CD4-positive, alpha-beta memory T cell (primary cell): ENCODE measurements at places on chromosomes 4 and X.

- no peaks in the 10 kb centered on the region for H3K27me3 ChIP-seq
- no peaks in the 10 kb centered on the region for H3K4me1 ChIP-seq
- no peak overlapping the region for H3K4me3 ChIP-seq
- H3K36me3 ChIP-seq = no peaks in the 10 kb centered on the region
- H3K27ac ChIP-seq = no peak overlapping the region
These were observed 22.8 kb upstream of the FGF2 start for GRCh38 chr4:122803788-122804208.

- H3K4me1 ChIP-seq = peaks cover 21% of the 10 kb centered on the region
- H3K36me3 ChIP-seq = no peaks in the 10 kb centered on the region
- no peak for DNase-seq
- no peaks in the 10 kb centered on the region for H3K27me3 ChIP-seq
These were observed 10.0 kb upstream of the ELF4 start for GRCh38 chrX:130120321-130120731.

- no peak for DNase-seq
- no peaks in the 10 kb centered on the region for H3K27me3 ChIP-seq
- no peak overlapping the region for H3K27ac ChIP-seq
- no peaks in the 10 kb centered on the region for H3K36me3 ChIP-seq
These were observed 15.8 kb downstream of the SCD5 start for GRCh38 chr4:82782626-82783345.

- H3K4me3 ChIP-seq = no peak overlapping the region
- H3K4me1 ChIP-seq = no peaks in the 10 kb centered on the region
- no peak for DNase-seq
- no peak overlapping the region for H3K27ac ChIP-seq
These were observed 134.7 kb downstream of the F11 start for GRCh38 chr4:186400676-186401075.

DNA sequence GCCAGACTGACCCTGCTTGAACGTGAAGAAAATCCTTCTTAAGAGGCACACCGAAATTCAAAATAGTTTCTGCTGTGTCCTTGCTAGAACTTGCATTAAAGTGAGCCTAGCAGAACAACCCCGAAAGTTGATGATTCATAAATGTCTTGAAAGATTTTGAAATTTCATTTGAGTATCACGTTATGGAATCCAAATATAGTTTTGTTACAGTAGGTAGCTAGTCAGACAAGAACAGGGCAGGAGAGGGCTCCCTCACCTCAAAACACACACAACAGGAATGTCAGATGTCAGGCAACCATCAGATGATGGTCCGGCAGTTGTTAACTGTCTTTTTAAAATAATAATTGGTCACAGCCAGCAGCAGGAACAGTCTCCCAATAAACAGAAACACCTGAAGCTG, 259.6 kb upstream of the GNPDA2 start:
- H3K27ac ChIP-seq = no peak overlapping the region
- H3K4me1 ChIP-seq = no peaks in the 10 kb centered on the region
- H3K27me3 ChIP-seq = no peaks in the 10 kb centered on the region
- H3K36me3 ChIP-seq = no peaks in the 10 kb centered on the region

DNA sequence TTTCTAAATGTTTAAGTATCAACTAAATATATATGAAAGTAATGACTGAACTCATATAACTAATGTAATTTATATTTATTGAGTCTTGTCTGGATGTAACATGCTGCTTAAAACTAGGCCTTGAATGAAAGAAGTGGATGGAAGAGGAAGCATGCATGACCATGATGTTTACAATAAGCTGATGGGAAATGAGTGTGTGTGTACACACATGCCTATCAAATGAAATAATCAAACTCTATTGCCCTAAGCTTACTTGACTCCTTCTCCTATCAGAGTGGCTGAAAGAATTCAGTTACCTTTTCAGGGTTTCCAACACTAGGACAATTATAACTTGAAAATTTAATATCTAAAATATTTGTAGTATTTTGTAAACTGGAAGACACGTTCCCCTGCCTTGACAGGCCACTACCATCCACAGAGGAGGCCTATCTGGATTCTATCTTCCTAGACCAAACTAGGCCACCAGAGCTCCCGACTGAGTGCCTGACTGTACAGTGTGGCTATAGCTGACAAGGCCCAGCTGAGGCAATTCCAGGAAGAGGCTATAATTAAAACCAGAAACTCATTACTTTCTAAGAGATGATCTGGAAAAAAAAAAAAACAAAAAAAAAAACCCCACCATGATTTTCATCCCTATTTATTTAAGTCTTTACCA, 7.6 kb downstream of the ARSJ start:
- DNase-seq = no peak
- no peaks in the 10 kb centered on the region for H3K27me3 ChIP-seq
- H3K27ac ChIP-seq = no peak overlapping the region
- no peaks in the 10 kb centered on the region for H3K36me3 ChIP-seq
- no peak overlapping the region for H3K4me3 ChIP-seq
- H3K4me1 ChIP-seq = no peaks in the 10 kb centered on the region

GRCh38 chrX:68209008-68209407, 224.3 kb downstream of the OPHN1 start:
- no peaks in the 10 kb centered on the region for H3K4me1 ChIP-seq
- no peak overlapping the region for H3K27ac ChIP-seq
- no peak for DNase-seq
- H3K27me3 ChIP-seq = no peaks in the 10 kb centered on the region
- H3K36me3 ChIP-seq = no peaks in the 10 kb centered on the region

DNA sequence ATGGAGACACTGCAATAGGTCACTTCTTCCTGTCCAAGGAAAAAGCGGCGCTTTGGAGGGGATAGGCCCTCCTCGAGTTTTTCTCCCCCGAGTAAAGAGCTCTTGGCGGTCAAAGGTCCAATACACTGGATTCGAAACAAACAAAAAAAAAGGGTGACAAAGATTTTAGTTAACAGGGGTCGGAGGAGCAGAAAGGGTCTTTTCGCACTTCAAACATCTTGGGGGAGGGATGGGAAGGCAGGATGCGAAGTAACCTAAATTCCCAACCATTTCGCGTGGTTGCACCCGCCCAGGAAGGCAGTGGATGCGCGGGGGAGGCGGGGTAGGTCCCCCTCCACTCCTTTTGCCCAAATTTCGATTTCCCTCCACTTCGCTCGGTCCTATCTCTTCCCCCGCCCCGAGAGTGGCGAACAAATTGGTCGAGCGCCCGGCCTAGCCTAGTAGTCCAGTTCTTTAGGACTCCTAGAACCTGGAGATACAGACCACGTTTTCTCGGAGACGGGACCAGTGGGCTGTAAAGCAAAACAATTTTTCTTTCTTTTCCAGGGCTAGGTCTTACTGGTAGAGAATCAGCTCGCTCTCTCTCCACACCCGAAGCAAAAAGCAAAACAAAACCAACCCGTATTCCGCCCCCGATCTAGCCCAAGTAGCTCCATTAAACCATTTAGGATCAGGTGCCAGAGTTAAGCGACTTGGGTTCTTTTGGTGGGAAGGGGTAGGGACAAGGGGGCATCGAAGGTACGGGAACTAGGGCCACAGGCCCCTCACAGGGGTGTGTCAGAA, 2.0 kb upstream of the STAG2 start:
- DNase-seq = no peak
- H3K27me3 ChIP-seq = no peaks in the 10 kb centered on the region
- peak overlapping the region; percentile 88 for H3K27ac ChIP-seq

DNA sequence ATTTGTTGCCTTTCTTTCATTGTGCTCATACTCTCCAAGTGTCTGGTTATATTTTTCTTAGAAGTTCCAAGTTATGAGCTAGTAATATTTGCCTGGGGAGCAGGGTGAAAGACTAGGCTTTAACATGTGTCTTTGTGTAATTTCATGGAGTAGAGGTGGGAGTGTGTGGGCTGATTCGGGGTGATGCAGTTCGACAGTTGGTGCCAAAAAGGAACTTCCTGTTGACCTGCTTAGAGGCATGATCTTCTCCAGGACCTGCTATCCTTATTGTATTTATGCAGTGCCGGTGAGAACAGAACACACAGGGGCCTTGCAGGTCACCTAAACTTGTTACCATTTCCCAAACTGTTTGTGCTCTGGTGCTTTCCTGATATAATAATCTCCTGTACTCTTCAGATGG, 21.2 kb downstream of the USP53 start:
- no peak for DNase-seq
- H3K27me3 ChIP-seq = no peaks in the 10 kb centered on the region
- H3K36me3 ChIP-seq = no peaks in the 10 kb centered on the region
- H3K27ac ChIP-seq = no peak overlapping the region

DNA sequence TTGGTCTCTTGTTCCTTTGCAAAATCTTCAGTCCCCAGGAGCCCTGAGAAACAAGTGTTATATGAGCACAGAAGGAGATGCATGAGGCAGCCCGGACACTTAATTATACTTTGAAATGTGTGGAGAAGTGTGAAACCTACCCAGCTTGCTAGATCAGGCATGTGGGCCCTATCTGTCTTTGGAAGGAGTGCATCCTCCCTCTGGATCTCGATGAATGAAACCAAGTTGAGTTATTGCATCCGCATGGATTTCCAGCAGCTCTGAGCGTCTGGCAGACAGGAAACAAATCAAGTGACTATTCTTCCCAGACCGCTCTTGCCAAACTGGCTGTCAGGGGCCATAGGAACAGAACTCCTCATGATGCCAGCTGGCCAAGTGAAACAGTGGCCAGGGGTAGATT, 19.6 kb upstream of the SOWAHD start:
- H3K27me3 ChIP-seq = no peaks in the 10 kb centered on the region
- no peak overlapping the region for H3K4me3 ChIP-seq
- no peak for DNase-seq
- H3K27ac ChIP-seq = no peak overlapping the region

DNA sequence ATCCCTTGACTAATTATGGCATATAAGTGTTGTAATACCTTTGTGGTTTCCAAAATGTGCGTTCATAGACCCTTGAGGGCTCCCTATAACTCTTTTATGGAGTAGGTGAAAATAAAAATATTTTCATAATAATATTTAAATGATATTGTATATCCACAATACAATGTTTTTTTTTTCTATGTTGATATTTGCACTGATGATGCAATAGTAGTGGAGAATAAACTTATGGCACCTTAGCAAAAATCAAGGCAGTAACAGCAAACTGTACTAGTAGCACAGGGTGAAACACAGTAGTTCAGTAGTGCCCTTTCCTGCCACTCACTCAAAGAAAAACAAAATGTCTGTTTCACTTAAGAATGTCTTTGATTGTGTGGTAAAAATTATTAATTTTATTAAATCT, 465.3 kb downstream of the C4orf33 start:
- no peaks in the 10 kb centered on the region for H3K4me1 ChIP-seq
- no peak for DNase-seq
- no peaks in the 10 kb centered on the region for H3K36me3 ChIP-seq
- no peak overlapping the region for H3K4me3 ChIP-seq
- H3K27me3 ChIP-seq = no peaks in the 10 kb centered on the region

- H3K36me3 ChIP-seq = peaks cover 69% of the 10 kb centered on the region
- peak overlapping the region; percentile 74 for H3K27ac ChIP-seq
- H3K4me1 ChIP-seq = peaks cover 100% of the 10 kb centered on the region
- H3K27me3 ChIP-seq = no peaks in the 10 kb centered on the region
- H3K4me3 ChIP-seq = no peak overlapping the region
- no peak for DNase-seq
These were observed 18.5 kb downstream of the WDR1 start for GRCh38 chr4:10097906-10098779.

- H3K36me3 ChIP-seq = peaks cover 19% of the 10 kb centered on the region
- H3K27me3 ChIP-seq = no peaks in the 10 kb centered on the region
- peaks cover 37% of the 10 kb centered on the region for H3K4me1 ChIP-seq
- DNase-seq = peak; percentile 25
These were observed 40.3 kb upstream of the NKRF start for GRCh38 chrX:119646515-119646914.
